ENCODE measurements at places on chromosomes 13 and 19.
A peak's percentile ranks its signal among the peaks of the same experiment; 100 is the strongest.

DNA sequence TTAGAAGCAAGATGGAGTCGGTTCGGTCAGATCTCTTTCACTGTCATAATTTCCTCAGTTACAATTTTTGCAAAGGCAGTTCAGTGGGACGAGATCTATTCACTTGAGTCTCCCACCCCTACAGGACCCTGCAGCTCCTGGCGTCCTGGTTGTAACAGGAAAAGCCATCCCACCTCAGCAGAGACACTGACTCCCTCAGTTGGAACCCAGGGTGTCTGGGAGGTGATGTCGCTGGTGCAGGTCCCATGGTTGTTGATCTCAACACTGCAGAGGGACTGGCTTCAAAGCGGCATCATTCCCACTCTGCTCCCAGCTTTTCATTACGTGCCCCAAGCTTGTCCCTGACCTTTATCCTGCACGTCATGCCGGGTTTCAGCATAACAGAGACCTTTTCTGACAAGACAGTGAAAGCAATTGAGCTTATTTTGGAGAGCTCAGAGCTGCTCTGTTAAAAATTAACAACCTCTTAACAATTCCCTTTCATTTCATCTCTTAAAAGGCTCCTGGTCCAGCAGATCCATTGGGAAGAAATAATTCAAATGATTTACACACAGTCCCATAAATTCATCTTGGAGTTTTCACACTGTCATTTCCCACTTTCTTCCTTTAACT, 17.6 kb upstream of the COG3 start:
- DNase-seq: no peak

DNA sequence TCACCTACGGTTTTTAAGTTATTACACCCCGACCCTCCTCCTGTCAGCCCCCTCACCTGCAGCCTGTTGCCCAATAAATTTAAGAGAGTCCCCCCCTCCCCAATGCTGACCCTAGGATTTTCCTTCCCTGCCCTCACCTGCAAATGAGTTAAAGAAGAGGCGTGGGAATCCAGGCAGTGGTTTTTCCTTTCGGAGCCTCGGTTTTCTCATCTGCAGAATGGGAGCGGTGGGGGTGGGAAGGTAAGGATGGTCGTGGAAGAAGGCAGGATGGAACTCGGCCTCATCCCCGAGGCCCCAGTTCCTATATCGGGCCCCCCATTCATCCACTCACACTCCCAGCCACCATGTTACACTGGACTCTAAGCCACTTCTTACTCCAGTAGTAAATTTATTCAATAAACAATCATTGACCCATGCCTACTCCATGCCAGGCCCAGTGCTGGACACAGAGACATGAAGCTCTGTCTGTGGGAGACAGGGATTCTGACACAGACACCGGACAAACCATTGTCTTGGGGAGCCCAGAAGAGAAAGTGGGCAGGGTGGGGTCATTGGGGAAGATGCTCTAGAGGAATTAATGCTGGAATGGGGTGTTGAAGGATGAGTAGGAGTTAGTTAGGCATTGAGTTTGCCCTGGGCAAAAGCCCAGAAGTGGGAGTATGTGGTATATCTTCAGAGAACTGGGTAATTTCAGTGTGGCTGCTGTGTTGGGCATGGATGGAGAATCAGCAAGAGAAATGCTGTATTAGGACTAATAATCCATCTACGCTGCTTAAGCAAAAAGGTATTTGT, 19.2 kb downstream of the CKM start:
- DNase-seq: no peak

DNA sequence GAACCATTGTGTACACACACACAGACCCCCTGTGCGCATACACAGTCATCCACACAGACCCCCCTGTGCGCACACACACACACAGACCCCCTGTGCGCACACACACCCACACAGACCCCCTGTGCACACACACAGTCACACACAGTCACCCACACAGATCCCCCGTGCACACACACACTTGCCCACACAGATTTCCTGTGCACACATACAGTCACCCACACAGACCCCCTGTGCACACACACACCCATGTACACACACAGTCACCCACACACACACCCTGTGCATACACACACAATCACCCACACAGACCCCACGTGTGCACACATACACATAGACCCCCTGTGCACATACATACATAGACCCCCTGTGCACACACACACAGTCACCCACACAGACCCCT, 106.1 kb downstream of the HSPH1 start:
- no peak for DNase-seq

GRCh38 chr19:47790398-47790814, 11.9 kb downstream of the SELENOW start:
- peak; percentile 84 for DNase-seq

DNA sequence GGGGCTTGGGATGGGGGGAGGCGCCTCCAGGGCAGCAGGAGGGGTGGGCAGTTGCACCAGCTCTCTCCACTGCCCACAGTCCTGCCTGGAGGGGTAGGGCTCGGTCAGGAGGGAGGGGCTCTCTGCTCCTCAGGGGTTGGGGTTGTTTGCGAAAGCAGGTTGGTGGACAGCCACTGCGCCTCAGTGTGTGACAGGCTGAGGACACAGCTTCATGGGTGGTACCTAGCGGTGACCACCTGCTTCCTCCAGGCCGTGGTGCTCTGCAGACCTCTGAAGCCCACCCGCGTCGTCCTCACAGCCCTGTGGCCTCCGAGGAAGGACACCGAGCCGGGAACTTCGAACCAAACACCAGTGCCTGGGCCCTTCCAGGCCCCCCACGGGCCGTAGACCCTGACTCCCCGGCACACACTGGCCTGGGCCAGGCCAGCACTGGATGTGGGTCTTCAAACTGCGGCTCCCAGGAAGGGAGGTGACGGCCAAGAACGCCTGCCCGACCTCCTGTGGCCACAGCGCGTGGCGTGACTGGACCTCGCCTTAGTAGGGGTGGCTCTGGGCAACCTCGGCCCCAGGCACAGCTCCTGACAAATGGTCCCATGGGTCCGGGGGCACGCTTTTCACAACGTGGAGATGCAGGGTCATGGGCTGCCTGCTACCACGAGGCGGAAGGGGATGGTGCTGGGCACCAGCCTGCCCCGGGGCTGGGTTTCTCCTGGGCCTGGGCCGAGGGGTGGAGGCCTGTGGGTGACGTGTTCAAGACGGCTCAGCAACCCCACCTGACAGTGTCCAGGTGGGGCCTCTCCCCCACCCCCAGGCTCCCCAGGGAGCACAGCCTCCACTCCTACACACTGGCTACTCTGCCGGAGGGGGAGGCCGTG, 173.2 kb downstream of the KDM4B start:
- DNase-seq: no peak

DNA sequence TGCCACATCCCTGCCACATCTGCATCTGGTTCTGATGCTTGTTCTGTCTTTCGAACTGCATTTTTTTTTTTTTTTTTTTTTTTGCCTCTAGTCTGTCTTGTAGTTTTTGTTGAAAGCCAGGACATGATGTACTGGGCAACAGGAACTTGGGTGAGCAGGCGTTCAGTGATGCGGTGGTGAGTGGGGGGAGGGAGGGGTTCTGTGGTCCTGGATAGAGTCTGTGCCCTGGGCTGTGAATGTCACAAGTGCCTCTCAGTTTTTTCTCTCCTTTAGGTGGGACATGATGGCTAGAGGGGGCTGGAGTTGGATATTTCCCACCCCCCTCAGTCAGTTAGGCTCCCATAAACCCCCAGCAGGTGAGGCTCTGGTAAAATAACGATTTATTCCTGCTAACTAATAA, 3.5 kb downstream of the CEACAM4 start:
- no peak for DNase-seq

GRCh38 chr13:40651866-40652587, 14.4 kb downstream of the FOXO1 start:
- DNase-seq: no peak

DNA sequence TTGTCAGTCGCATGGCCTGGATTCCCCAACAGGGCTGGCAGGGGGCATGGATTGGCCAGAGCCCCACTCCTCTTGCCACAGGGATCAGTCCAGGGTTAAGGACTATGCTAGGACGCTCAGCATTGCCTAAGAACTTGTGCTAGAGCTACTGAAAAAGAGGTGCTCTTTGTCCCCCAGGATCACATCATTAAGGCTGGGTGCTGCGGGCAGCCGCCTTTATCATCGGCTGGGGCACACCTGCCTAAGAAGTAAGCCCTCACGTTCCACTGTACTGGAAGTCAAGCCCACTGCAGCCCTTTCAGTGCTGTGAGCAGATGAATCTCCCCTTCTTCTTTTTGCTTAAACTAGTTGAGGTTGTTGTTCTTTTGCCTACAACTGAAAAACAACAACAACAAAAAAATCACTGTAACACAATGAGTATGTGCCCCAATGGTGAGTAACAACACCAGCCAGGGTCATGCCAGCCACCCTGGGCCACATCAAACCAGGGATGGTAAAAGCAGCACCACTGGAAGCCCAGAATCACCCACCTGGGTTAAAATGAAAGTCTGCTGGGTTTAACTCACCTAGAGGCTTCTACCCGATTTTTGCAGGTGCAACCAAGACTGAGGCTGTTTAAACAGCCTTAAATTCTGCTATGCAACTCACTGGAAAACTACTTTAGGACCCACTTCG, 20.6 kb downstream of the STK24 start:
- no peak for DNase-seq

DNA sequence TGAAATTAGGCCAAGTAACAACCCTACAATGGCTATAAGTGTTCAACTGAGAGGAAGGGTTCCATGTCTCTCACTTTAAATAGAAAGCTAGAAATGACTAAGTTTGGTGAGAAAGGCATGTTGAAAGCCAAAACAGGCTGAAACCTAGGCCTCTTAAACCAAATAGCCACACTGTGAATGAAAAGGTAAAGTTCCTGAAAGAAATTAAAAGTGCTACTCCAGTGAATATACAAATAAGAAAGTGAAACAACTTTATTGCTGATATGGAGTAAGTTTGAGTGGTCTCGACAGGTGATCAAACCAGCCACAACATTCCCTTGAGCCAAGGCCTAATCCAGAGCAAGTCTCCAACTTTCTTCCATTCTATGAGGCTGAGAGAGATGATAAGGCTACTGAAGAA, 209.6 kb downstream of the KLF12 start:
- no peak for DNase-seq

GRCh38 chr19:2630352-2631001, 72.0 kb downstream of the GNG7 start:
- DNase-seq: no peak

- DNase-seq: peak; percentile 39
Observed at GRCh38 chr13:99322297-99323103, 15.3 kb upstream of the GPR183 start.

GRCh38 chr19:1291761-1292418, 6.2 kb downstream of the EFNA2 start:
- DNase-seq: no peak

- DNase-seq: no peak
Observed at GRCh38 chr13:49938314-49938713, 2.2 kb upstream of the SPRYD7 start.

GRCh38 chr13:112447306-112447705, 71.2 kb downstream of the SPACA7 start:
- DNase-seq: no peak

GRCh38 chr13:95083758-95084157, 217.5 kb downstream of the ABCC4 start:
- no peak for DNase-seq

DNA sequence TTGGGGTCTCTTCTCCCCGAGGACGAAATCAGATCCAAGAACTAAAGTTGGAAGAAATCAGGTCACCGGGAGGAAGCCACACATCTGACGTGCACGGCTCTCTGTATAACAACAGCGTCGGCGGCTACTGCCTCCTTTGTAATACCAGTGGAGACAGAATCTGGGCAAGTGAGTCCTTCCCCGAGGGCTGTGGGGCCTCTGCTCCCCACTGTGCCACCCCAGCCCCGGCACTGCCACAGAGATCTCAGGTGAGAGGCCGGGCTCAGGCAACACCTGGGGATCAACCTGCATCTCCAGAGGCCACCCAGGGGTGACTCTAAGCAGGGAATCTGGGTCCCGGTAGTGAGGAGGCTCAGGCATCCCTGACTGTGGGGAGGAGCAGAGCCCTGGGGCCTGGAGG, 33.7 kb upstream of the C13orf46 start:
- DNase-seq: no peak

DNA sequence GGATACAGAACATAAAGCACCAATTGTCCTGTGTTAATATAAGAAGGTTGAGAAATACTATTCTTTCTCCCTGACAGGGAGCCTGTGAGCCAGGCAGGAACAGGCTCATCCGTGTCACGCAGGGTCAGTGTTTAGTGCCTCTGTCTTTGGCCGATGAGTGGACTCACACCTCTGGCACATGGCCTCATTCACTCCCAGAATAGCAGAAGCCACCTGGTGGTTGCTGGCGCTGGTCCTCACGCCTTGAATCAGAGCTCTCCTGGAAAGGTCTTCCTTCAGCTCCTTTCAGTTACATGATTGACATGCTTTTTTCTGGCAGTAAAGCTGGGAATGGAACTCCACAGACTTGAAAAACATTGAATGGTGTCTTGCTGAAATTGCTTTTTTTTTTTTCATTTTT, 28.1 kb upstream of the SIAH3 start:
- DNase-seq: no peak

DNA sequence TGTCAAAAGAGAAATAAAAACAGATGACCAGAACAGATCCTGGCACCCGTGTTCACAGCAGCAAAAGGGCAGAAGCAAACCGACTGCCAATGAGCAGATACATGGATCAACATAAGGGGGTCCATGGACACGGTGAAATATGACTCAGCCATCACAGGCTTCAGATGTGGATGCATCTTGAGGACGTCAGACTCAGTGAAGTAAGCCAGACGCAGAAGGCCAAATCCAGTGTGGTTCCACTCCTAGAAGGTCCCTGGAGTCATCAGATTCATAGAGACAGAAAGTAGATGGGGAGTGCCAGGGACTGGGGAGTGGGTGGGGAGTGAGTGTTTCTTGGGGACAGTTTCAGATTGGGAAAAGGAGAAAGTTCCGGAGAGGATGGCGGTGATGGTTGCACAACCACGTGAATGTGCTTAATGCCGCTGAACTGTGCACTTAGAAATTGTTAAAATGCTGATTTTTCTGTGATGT, 28.8 kb upstream of the SEMA6B start:
- no peak for DNase-seq

GRCh38 chr13:48600374-48601364, 53.1 kb upstream of the CYSLTR2 start:
- DNase-seq: no peak

DNA sequence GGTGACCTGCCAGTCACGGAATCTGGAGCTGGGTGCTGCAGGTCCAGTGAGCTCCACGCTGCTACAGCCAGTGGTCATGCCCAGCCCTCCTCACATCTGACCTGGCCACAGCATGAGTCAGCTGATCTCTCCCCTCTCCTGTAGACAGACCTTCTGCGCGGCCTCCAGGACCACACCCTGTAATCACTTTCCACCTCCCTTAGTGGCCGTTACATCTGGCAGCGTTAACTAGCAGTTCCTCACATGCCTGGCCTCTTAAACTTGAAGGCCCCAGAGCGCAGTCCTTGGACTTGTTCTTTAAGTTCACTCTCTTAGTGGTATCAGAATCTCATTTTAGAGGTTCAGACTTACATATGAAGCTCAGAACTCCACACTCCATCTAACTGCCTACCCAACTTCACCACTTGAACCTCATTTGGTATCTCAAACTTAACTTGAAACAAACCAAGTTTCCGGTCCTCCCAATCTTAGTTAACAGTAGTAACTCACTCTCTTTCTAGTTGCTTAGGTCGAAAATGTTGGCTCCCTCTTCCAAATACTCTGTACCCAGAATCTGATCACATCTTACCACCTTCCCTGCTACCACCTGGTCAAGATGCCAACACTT, 22.7 kb downstream of the MIPEP start:
- no peak for DNase-seq

- DNase-seq: no peak
Observed at GRCh38 chr19:11736696-11737095, 2.0 kb downstream of the ZNF823 start.

All from activated CD4-positive, alpha-beta T cell treated with anti-CD3 and anti-CD28 coated beads for 4 hours (primary cell).